NCI-H1417 treated with DMSO at 0.1 percent for 48 hours (cell line): ENCODE measurements at places on chromosomes 7 and 10.

- DNase-seq, result no peak
Measured at GRCh38 chr10:31262672-31263071, 56.3 kb upstream of the ZEB1 start.

DNA sequence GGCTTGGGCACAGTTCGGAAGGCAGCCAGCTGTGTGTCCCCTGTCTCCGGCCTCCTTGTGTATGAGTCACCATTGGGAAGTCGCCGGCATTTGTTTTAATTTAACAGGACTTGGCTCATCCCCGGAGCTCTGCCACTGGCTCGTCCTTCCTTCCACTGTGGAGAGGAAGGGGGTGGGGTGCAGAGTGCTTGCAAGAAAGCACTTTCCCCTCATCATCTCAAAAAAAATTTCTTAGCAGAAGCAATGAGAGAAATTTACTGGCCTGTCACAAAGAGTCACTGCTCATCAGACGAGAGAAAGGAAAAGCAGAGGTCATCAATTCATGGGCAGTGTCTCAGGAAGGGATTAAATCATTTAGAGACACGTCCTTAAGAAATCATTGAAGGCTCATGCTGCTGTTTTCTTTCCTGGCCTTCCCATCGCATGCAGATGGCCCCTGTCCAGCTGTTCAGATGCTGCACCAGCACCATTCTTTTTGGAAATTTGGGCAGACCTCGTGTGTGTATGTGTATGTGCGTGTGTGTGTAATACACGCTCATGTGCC is 93.3 kb downstream of the BMS1 start:
- no peak for DNase-seq

DNA sequence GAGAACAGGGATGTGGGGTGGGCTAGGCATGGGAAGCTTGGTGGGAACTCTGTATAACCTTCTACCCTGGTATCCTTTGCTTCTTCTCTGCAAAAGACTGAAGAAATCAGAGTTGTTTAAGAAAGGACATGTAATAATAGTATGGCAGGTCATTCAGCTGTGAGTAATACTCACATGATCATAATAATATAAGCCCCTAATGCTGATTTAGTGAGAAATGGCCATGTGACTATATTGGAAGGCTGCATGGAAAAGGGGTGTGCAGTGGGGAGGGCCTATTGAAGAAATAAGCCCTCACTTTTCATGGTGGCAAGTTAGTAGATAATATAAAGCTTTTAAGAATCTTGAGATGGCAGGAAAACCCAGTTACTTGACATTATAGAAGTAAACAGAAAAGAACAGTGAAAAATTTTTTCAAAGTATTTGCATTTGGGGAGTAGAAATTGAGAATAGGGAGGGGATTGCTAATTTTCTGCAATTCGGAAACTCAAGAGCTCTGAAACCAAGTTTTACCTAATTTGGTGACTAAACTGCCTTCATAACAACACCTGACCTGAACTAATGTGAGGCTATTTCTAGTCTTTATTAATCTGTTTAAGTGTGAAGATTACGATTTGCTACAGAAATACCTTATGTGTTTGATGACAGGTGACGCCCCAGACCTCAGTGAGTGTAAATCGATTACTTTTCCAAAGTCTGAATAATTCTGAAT is 44.4 kb downstream of the ATXN7L1 start:
- no peak for DNase-seq

DNA sequence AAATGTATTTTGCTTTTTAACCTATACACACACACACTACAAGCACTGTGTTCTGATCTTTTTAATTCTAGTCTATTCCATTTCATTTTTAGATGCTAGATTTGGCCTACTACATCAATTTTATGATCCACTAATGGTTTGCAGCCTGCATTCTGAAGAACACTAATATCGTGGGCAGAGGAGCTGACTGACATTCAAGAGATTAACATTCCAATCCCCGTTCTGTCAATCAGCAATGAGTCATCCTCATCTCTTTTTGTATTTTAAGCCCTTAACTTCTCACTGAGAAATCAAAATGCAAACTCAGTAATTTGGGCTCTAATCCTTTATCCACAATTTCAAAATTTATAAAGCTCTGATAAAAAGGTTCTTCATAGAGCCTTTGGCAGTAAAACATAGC is 47.1 kb upstream of the GAD2 start:
- no peak for DNase-seq

- DNase-seq, result no peak
Measured at GRCh38 chr7:44265728-44266127, 59.7 kb downstream of the CAMK2B start.

- no peak for DNase-seq
Measured at GRCh38 chr7:126302639-126303038, 950.1 kb downstream of the GRM8 start.
